ENCODE measurements at places on chromosomes 13 and 19. TPM values are rescaled to one million over a fixed set of nuclear protein-coding genes. Genes with fewer than 3 reads are reported as not detected.

The NOTCH3 gene
- total RNA-seq = 12.6 TPM

GRCh38 chr13:97967948-97968347, 14.5 kb downstream of the IPO5 start:
- DNase-seq = no peak

GRCh38 chr19:15457701-15458484, 6.5 kb downstream of the RASAL3 start:
- DNase-seq = no peak

DNA sequence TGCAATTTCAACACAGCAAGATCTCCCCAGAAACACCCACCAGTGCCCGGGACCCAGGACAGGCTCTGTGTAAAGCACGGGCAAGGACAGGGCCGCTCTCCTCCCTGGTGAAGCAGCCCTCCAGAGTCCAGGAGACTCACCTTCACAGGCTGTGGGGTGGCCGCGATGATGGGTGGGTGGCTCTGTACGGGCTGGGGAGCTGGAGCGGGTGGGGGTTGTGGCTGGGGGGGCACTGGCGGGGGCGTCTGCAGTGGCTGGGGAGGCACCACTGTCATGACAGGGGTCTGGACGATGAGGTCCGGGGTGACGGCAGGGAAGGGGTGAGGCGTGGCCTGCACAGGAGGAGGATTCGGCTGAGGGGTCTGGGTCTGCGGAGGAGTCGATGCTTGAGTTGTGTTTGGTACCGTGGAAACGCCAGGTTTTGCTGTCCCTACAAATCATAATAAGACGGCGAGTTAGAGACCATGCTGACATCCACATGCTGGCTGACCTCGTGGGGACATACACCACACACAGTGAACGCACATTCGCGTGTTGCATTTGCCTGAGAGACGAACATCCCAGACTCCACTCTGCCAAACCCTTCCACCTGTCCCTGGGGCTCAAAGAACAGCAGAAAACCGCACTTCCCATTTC, 33.1 kb upstream of the EPHX3 start:
- no peak for DNase-seq

The KLK10 gene
- not detected for total RNA-seq

GRCh38 chr19:17138937-17139598, 63.5 kb downstream of the MYO9B start:
- no peak for DNase-seq

The CAPN12 gene
- not detected for total RNA-seq

All from occipital lobe (tissue), 3 donors.